Heart left ventricle (tissue), 16 donors: ENCODE measurements at places on chromosomes 12 and 14. TPM values are rescaled to one million over a fixed set of nuclear protein-coding genes. Genes with fewer than 3 reads are reported as not detected.

The RNASE7 gene
- not detected for total RNA-seq

The TPPP2 gene
- total RNA-seq, result 1.2 TPM

The PLEKHG7 gene
- not detected for total RNA-seq

The EPYC gene
- total RNA-seq, result not detected

The GZMB gene
- not detected for total RNA-seq

The C12orf42 gene
- not detected for total RNA-seq

The PUS1 gene
- 9.8 TPM for total RNA-seq

The ATP23 gene
- 7.2 TPM for total RNA-seq

The COL2A1 gene
- not detected for total RNA-seq

The CLEC1B gene
- total RNA-seq, result not detected

GRCh38 chr14:24440606-24441399 lies 1.8 kb downstream of the SDR39U1 start:
- peak overlapping the region; percentile 100 for H3K27ac ChIP-seq
- H3K4me1 ChIP-seq, result peaks cover 63% of the 10 kb centered on the region
- no peak overlapping the region for H3K4me3 ChIP-seq
- peaks cover 46% of the 10 kb centered on the region for H3K36me3 ChIP-seq

DNA sequence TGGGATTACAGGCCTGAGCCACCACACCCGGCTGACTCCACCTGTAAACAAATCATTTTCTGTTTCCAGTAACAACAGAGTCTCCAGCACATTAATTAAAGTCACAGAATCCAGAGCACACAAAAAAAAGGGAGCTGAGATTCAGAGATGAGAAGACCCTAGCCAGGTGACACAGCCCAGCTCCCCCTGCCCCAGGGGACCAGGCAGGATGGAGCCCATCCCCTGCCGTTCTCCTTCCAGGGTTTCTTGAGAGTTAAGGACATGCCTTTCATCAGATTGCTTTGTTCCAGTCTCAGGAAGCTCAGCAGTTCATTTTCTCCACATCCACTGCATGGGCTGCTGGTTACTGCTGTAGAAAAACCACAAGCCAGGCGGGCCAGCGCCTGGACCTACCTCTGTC lies 81.2 kb downstream of the RIMBP2 start:
- no peaks in the 10 kb centered on the region for H3K4me1 ChIP-seq
- no peak overlapping the region for H3K4me3 ChIP-seq
- H3K27ac ChIP-seq, result no peak overlapping the region
- H3K36me3 ChIP-seq, result no peaks in the 10 kb centered on the region
- H3K27me3 ChIP-seq, result peaks cover 11% of the 10 kb centered on the region
- no peak for DNase-seq

DNA sequence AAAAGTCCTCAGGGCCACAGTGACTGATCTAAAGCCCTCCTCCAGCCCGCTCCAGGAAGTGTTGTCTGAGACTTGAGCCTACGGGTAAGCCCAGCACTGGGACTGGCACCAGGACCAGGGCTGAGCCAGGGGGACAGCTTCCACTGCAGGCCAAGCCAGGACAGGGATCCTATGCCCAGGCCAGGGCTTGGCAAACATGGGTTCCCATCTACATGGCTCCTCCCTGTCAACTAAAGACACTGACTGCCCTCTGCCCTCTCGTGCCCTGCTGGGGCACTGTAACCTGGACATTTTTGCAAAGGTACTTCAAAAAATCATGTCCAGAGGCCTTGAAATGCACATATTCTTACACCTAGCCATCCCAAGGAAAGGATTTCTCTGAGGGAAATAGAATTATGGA lies 88.0 kb downstream of the VWF start:
- no peaks in the 10 kb centered on the region for H3K27me3 ChIP-seq
- no peaks in the 10 kb centered on the region for H3K4me1 ChIP-seq
- DNase-seq, result no peak
- H3K27ac ChIP-seq, result no peak overlapping the region
- peaks cover 84% of the 10 kb centered on the region for H3K36me3 ChIP-seq
- no peak overlapping the region for H3K4me3 ChIP-seq

- no peak for DNase-seq
- no peaks in the 10 kb centered on the region for H3K27me3 ChIP-seq
- no peaks in the 10 kb centered on the region for H3K36me3 ChIP-seq
- peaks cover 45% of the 10 kb centered on the region for H3K4me1 ChIP-seq
Observed at GRCh38 chr12:25972783-25973182, 14.3 kb downstream of the RASSF8 start.

DNA sequence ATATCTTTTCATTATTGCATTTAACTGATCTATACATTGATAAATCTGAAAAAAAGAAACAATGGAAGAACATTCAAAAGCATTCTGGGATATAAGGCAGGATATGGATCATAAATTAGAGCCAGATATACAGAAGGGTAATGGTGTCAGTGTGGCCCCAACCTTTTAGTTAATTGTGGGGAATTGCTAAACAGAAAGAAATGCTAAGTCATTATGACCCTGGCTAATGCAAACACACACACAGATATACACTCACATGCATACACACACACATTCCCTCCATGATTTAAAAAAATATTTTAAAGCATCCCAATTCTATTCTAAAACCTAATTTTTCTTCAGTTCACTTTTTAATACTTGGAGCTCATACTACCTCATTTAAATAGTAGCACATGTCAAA lies 404.5 kb downstream of the BCAT1 start:
- H3K27me3 ChIP-seq, result no peaks in the 10 kb centered on the region
- no peak for DNase-seq
- H3K36me3 ChIP-seq, result no peaks in the 10 kb centered on the region
- H3K27ac ChIP-seq, result no peak overlapping the region
- H3K4me3 ChIP-seq, result no peak overlapping the region

DNA sequence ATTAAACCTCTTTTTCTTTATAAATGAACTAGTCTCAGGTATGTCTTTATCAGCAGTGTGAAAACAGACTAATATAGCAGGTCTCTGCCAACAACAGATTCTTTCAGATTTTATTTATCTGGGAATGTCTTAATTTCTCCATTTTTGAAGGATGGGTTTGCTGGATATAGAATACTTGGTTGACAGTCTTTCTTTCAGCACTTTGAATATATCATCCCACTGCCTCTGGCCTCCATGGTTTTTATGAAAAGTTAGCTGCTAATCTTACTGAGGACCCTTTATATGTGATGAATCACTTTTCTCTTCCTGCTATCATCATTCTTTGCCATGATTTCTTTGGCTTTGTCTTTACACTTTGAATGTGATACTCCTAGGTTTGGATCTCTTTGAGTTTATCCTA lies 148.0 kb downstream of the ANO6 start:
- no peak for DNase-seq
- no peak overlapping the region for H3K27ac ChIP-seq
- H3K27me3 ChIP-seq, result no peaks in the 10 kb centered on the region

GRCh38 chr12:116210131-116210530 lies 67.4 kb downstream of the MED13L start:
- H3K36me3 ChIP-seq, result no peaks in the 10 kb centered on the region
- no peak overlapping the region for H3K27ac ChIP-seq
- no peak overlapping the region for H3K4me3 ChIP-seq

DNA sequence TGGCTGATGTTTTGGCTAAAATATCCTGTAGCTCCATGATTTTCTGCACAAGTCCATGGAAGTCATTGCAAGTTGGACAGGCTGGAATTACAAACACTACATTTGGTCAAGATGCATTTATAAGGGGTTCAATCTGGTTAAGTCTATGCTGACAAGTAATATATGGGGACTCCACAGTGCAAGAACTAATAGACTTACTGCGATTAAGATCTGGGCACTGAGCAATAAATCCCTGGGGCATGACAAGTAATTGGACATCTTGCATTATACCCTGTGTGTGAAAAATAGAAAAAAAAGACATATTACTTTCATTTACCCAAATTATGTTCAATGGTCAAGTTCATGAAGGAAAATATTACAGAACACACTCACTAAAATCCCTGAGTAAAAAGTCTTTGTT lies 99.1 kb downstream of the NELL2 start:
- no peak for DNase-seq
- no peak overlapping the region for H3K4me3 ChIP-seq
- H3K27ac ChIP-seq, result no peak overlapping the region
- H3K36me3 ChIP-seq, result no peaks in the 10 kb centered on the region
- H3K27me3 ChIP-seq, result no peaks in the 10 kb centered on the region
- H3K4me1 ChIP-seq, result no peaks in the 10 kb centered on the region

GRCh38 chr12:6536894-6537579 lies 2.7 kb downstream of the GAPDH start:
- peaks cover 47% of the 10 kb centered on the region for H3K36me3 ChIP-seq
- DNase-seq, result no peak
- H3K27ac ChIP-seq, result peak overlapping the region; percentile 57

DNA sequence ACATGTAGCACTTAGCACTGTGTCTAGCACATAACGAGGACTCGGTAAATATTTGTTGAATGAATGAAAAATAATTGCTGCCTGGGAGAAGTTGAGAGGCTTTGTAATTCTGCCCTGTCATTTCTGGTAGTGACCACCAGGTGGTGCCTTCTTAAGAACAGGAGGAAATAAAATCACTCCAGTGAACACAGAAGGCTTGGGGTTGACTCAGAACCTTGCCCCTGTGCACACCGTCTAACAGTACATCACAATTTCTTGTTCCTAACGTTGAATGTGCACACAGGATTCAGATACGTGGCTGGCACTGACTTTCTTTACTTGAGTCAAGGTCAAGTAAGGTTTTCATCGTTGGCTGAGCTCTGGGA lies 91.8 kb downstream of the RGS6 start:
- H3K4me3 ChIP-seq, result no peak overlapping the region
- no peak overlapping the region for H3K27ac ChIP-seq
- H3K36me3 ChIP-seq, result no peaks in the 10 kb centered on the region
- H3K4me1 ChIP-seq, result peaks cover 10% of the 10 kb centered on the region
- H3K27me3 ChIP-seq, result no peaks in the 10 kb centered on the region
- no peak for DNase-seq

DNA sequence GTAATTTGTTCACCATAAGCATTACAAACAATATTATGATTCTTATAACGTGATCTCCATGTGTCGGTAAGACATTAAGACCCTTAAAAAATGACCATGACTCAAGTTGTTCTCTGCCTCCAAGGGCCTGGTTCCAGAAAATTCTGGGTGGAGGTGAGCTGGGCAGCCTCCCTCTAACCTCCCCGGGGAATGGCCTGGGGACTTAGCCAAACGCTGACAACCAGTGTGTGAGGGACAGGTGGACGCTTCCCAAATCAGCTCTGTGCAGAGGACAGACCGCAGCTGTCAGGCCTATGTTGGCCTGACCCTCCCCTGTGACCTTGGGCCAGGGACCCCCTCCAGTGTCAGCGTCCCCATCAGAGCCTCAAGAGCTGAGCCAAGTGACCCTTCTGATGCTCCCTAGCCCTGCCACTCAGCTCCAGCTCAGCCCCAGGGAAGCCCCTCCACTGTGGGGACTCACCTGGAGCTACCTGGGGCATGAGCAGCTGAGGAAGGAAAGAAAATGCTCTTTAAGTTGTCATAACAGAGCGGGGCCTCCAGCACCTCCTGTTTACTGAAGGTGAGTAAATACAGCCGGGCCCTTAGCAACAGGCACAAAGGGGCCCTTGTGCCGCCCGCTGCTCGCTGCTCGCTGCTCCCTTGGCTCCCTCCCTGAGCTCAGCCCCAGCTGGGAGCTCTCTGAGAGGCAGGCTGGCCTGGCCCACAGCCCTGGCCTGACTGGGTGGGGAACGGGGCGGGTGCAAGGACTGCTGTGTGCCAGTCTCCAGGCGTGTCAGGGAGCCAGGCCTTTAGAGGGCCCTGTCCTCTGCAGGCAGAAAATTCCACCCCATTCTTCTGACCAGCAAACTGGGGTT lies 116.6 kb downstream of the CALM1 start:
- H3K27ac ChIP-seq, result peak overlapping the region; percentile 85
- no peaks in the 10 kb centered on the region for H3K36me3 ChIP-seq
- H3K27me3 ChIP-seq, result no peaks in the 10 kb centered on the region
- peak; percentile 91 for DNase-seq
- H3K4me3 ChIP-seq, result no peak overlapping the region

DNA sequence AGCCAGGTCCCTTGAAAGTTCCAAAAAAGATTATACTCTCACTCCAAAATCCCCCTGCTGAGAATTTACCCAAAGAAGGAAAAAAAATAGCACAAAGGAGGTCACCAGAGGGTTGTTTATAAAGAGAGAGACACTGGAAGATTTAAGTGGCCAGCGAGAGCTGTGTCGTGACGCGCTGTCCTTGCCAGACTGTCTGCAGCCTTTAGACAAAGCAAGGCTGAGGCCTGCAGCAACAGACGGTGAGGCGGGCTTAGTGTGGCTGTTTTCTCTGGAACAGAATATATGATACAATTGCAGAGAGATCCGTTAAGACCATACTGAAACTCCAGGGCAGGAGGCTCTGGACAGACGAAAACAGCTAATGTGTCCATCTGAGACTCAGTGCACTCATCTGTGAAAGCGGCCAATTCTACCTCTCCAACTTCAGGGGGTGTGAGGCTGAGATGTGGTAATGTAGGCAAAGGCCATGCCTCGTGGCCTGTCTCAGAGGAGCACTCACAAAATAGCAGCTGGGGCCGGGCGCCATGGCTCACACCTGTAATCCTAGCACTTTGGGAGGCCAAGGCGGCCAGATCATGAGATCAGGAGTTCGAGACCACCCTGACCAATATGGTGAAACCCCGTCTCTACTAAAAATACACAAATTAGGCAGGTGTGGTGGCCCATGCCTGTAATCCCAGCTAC lies 36.2 kb downstream of the ANAPC7 start:
- H3K27me3 ChIP-seq, result no peaks in the 10 kb centered on the region
- no peak overlapping the region for H3K4me3 ChIP-seq
- H3K27ac ChIP-seq, result peak overlapping the region; percentile 60

- peak overlapping the region; percentile 87 for H3K27ac ChIP-seq
- H3K27me3 ChIP-seq, result no peaks in the 10 kb centered on the region
- H3K36me3 ChIP-seq, result no peaks in the 10 kb centered on the region
- H3K4me1 ChIP-seq, result peaks cover 80% of the 10 kb centered on the region
Observed at GRCh38 chr14:73457924-73458182, 493 bp downstream of the NUMB start.

- no peak for DNase-seq
- no peak overlapping the region for H3K27ac ChIP-seq
- H3K4me3 ChIP-seq, result no peak overlapping the region
Observed at GRCh38 chr12:2120982-2121758, 68.4 kb downstream of the CACNA1C start.

DNA sequence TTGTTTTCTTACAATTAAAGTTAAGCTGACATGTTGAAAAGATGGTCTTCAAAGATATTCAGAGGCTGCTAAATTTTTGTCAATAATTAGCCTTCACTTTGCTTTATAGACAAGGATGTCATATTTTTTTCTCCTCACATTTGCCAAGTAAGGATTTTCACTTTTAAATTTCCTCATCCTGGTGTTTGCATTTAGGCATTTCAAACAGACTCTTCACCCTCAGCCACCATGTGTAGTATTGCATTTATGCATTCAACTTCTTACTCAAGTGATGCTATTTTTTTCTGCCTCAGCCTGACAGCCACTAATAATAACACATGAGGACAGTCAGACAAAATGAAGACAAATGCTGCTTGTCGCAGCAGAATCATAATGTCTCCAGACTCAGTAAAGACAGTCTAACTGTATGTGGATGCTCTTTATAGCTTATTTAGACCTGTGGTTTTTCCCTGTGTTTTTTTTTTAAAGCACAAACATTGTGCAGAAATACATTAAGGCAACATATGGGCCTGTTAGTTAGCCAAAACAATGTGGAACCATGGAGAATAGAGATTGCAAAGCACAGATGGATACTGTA lies 481.5 kb downstream of the NPAS3 start:
- H3K27ac ChIP-seq, result no peak overlapping the region
- no peaks in the 10 kb centered on the region for H3K36me3 ChIP-seq
- H3K4me3 ChIP-seq, result no peak overlapping the region
- no peaks in the 10 kb centered on the region for H3K4me1 ChIP-seq
- no peaks in the 10 kb centered on the region for H3K27me3 ChIP-seq
